ENCODE measurements at places on chromosomes 13 and 19.

- no peak for DNase-seq
These were observed 60.1 kb upstream of the AKAP11 start for GRCh38 chr13:42211704-42212464.

- DNase-seq: no peak
These were observed 109.3 kb downstream of the KDM4B start for GRCh38 chr19:5078182-5078581.

DNA sequence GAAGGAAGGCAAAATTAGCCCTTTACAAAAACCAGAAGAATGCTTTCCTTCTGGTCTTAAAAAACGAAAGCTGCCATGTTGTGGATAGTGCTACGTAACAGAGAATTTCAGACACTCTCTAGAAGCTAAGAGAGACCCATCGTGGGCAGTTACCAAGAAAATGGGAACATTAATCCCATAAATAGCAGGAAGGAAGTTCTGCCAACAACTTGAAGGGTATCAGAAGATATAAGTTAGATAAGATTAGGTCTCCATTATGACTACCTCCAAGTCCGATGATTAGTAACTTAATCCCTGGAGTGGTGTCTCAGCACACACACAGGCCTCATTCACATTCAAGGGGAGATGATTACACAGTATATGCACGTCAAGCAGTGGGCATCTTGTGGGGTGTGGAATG is 115.7 kb upstream of the TRPC4 start:
- DNase-seq: no peak

GRCh38 chr19:11574689-11575088 is 2.8 kb downstream of the ACP5 start:
- no peak for DNase-seq

DNA sequence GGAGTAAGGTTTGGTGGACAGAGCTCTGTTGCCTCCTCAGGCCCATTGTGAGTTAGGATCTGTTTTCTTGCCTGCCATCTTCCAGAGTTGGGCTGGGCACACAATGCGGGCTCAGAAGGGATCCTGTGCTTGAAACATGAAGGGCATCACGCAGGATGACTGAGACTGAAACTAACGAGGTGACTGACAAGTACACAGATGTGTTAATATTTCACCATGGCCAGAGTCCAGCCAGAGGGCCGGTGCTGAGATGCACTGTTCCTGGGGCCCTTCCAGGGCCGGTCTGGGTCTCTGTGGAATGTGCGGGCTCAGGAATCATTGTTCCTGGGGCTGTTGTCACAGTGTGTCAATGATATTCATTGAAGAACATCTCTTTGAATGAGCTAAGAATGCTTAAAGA is 163.7 kb downstream of the URI1 start:
- DNase-seq: no peak

DNA sequence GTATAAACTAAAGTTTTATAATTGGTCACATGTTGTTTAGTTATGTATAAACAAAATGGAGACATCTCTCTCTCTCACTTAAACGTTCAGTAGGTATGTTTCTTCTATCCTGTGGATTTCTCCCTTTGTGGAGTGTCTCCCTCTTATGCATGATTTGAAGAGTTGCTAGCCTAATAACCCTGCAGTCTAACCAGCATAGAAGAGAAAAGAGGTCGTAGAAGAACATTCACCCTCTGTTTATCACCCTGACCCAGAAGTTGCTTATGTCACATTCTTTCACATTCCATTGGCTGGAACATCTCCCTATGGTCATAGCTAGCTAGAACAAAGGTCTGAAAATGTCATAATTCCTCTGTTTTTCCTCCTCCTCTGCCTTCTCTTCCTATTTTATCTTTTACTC is 176.8 kb upstream of the PCDH20 start:
- no peak for DNase-seq

DNA sequence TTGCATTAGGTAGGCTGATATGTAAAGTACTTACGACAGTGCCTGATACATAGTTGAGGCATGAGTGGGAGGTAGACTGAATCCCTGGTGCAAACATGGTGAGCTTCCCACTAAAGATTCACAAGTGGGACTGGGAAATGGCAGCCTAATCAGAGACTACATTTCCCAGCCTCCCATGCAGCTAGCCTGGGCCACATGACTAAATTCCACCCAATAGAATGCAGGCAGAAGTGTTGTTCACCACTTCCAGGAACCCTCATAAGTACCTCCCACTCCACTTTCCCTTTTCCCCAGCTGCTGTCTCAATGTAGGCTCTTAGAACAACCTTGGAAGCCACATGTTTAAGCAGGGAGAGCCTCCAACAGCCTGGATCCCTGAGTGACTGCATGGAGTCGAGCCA is 104.9 kb downstream of the CACNA1A start:
- no peak for DNase-seq

DNA sequence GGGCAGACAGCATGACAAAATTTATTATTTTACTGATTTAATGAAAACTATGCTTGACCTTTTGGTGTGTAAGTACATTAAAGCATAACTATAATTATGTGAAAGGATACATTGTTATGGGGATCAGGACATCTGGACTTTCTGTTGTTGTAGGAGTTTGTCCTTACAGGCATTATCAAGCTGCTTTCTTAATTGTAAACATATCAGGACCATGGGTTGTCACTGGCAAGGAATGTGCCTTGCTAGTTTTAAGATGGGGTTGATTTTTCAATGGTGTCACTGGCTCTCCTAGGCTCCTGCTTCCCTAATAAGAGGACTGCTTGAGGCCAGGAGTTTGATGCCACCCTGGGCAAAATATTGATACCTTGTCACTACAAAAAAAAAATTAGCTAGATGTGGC is 32.6 kb downstream of the KBTBD6 start:
- no peak for DNase-seq

DNA sequence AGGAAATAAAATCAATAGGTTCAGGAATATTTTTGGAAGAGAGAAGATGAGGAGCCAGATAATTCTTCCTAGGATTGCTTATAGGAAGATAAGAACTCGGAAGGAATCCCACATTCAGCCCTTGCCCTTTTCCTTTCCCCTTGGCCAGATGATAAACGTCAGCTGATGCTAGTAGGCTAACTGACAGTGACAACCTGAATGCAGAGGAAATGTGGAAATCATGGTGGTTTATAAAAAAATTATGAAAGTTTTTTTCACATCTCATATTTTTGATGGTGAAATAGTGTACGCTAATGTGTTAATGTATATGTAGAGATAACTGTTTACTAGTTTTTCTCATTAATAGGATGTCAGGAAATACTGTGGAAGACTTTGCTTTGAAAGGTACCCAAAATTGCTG is 56.9 kb downstream of the EDNRB start:
- no peak for DNase-seq

DNA sequence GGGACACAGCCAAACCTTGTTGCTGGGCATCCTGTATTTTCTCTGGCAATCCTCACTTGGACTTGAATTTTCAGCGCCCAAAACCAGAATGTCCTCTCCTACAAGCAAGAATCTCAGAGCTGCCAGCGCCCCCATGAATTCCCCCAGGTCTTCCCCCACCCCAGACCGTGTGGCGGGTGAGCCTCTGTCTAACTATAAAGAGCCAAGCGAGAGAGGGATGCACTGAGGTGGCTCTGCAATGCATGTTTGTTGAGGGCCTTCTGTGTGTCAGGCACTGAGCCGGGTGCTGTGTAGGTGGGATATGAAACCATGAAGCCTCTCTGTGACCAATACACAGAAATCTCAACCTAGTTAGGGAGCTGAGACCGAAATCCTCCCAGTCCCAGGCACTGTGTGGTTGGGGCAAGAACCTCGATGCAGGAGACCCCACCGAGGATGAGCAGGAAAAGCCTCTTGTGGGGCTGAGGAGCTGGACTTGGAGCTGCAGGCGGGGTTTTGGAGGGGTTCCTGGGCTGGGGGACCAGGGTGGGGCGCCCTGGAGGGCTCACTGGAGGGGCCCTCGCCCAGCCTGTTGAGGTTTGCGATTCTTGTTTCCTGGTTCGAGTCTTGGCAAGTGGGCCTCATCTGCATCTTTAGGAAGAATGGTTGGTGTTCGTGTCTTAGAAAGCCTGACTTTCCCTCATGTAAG is 12.4 kb upstream of the PROZ start:
- no peak for DNase-seq

- no peak for DNase-seq
These were observed 8.8 kb downstream of the GPC6 start for GRCh38 chr13:93235258-93236015.

DNA sequence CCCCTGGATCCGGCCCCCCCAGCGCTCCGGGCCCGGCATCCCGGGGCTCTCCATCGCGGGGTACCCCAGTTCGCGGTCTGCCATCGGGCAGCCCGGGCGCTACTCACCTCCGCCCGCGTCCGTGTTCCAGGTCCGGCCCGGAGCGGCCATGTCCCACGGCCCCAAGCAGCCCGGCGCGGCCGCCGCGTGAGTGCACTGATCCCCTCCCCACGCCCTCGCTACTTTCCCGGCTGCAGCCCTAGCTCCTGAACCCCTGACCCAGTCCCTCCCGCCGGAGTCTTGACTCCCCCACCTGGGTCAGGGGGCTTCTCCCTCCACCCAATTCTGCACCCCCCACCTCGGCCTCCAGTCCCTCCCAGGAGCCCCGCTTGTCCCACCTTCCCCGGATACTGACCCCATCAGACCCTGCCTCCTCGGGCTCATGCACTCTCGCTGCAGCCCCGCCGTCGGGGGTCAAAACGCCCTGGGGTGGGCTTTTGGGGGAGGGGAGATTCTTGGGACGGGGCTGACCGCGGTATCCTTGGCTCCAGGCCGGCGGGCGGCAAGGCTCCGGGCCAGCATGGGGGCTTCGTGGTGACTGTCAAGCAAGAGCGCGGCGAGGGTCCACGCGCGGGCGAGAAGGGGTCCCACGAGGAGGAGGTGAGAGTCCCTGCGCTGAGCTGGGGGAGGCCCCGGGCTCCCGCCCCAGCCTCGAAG is 566 bp downstream of the HMG20B start:
- DNase-seq: no peak

GRCh38 chr19:44306283-44306682 is 1.5 kb upstream of the ZNF235 start:
- DNase-seq: no peak

- no peak for DNase-seq
These were observed 1142.8 kb downstream of the PCDH9 start for GRCh38 chr13:66087269-66087710.

GRCh38 chr19:4365341-4365740 is 22.0 kb downstream of the MPND start:
- DNase-seq: no peak

DNA sequence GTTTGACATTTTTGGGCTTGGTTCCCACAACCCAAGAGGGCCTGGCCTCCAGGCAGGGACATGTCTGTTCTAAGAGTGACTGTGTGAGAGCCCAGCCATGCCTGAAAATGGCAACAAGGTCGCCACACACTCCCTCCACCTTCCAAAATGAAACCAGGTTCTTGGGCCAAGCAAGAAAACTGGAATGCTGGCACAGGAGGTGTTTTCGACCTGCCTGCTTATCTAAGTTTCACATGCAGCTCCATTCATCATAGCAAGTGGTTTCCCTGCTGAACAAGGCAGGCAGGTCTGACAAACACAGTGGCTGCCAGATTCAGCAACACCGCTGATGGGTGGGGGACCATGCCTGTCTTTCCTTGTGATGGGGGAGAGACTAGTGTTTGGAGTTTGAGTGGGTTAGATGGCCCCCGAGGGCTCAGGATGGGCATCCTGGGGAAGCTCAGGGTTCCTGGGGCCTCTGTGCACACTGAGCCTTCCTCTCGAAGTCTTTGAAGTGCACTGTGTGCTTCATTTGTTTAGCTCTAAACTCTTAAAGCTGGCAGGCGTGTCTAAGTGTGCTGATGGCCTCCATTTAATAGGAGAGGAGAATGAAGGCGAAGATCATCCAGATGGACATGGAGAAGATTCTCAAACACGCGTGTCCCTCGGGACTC is 17.9 kb upstream of the GAS6 start:
- DNase-seq: peak; percentile 89

DNA sequence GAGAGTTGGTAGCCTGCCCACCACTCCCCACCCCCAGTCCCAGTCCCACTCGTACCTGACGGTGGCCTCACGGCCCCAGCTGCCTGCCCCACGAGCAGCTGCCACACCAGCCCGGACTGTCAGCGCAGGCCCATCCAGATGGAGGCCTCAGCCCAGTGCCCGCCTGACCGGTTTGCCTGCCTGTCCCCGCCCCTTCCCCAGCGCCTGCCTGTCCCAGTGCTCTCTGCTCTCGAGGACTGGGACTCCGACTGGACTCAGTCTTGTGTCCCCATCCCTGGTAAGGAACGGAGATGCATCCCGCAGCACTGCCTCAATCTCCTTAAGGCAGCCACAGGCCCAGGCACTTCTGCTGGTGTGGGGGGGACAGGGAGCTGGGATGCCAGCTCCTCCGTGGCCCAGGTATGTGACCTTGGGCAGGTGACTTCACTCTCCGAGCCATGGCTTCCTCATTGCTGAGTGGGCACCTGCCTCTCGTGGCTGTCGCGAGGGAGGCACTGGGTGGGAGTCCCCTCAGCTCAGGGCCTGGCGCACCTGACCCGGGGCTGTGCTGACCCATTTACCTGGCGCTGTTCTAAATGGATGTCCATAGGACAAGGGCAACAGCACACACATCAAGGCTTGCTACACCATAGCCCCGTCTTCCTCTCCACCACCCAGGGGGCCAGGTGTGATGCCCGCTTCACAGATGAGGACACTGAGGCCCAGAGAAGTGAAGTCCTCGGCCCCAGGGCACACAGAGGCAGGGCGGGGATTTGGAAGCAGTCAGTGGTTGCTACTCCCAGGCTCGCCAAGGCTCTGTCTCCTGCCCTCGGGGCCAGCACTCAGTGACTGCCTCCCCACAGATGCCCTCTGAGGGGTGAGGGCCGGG is at the start of gene NKPD1:
TSS of gene NKPD1 (minus strand) at position 113 of the 868 bp plus-strand sequence. CDS start 832 bp downstream, outside the sequence.
- DNase-seq: peak; percentile 86

- DNase-seq: peak; percentile 86
These were observed at the start of gene ZNF579 for GRCh38 chr19:55580628-55581144. Gene ZNF579 (minus strand): TSS chr19:55580848. CDS start chr19:55579639, 1,209 bp downstream.

DNA sequence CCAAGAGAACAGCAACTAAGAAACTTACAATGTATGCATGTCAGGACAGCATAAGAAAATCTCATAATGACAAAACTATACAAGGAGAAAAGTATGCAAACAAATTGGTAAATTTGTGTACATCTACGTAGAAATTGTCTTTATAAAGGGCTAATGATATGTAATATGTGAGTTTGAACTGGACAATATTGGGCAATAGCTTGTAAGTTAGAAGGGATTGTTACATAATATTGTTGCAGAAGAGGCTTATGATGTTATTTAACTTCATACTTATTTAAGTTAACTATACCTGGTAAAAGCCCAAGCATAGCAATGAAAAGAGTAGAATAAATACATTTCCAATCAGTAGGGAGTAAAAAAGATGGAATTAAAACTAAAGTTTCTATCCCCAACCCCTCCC is 134.0 kb downstream of the MAB21L1 start:
- DNase-seq: no peak

All from breast epithelium (tissue), 4 donors.